Stimulated activated CD8-positive, alpha-beta memory T cell treated with anti-CD3 and anti-CD28 coated beads, Interleukin-15, amount 100 ng/mL, for 24 hours (primary cell): ENCODE measurements at places on chromosomes 1 and 21.

GRCh38 chr1:236864996-236865817 is 70.1 kb downstream of the MTR start:
- DNase-seq, result no peak

DNA sequence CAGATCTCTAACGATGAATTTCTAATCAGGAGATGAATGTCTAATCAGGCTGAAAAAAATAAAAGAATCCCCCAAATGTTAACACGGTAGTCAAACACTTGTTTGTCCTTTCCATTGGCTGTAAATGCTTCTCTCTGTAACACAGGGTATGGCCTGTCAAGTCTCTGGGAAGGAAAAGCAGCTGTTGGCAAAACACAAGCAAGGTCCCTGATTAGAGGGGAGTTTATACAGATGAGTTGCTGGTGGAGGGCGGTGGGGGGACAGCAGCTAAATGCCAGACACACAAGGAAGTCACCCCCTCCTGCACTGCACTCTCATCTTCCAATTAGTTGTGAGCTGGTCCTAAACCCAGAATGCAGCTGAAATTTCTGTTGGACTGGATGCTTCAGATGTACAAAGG is 51.0 kb downstream of the PGBD5 start:
- no peak for DNase-seq

GRCh38 chr21:17901458-17902079 is 82.4 kb upstream of the C21orf91 start:
- DNase-seq, result no peak

GRCh38 chr1:184210862-184211261 is 159.3 kb downstream of the TSEN15 start:
- DNase-seq, result no peak

DNA sequence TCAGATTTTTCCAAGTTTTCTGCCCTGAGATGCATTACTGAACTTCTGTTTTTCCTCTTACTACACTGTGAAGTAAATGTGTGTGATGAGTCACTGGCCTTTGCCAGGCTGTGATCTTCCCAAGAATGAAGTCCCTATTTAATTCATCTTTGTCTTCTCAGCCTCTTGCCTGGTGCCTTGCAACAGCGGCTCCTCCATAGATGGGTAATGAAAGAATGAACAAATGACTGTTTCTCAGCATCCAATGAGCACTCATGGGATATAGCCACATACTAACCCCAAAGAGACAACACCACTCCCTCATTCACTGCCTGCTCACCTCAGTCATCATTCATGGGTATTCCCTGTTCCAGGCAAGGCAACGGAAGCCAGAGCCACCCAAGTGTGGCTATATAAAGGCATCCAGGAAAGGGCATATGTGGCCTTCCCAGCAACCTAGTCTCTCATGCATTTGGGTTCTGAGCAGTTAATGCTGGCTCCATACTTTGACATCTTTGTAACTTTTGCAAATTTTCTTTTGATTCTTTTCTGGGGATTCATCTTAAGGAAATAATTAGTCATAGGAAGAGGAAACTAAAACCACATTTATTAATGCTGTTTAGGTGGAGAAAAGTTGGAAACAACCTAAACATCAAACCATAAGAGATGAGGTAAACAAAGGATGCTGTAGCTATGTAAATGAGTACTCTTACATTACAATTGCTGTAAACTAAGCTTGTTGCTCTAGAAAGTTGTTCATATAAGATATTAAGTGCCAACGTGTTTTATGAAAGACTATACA is 71.9 kb downstream of the HIVEP3 start:
- no peak for DNase-seq

GRCh38 chr1:24373710-24374109 is 39.9 kb downstream of the STPG1 start:
- DNase-seq, result no peak

- DNase-seq, result no peak
Measured at GRCh38 chr1:94819238-94819944, 766 bp upstream of the SLC44A3 start.

- no peak for DNase-seq
Measured at GRCh38 chr1:191690931-191691330, 467.3 kb upstream of the RGS18 start.

GRCh38 chr1:153357853-153358690 is at the start of gene S100A9:
Gene S100A9, plus strand, starts transcription at chr1:153357854. Its CDS starts 430 bp downstream, at chr1:153358284.
- no peak for DNase-seq

- DNase-seq, result no peak
Measured at GRCh38 chr1:86263101-86263500, 106.5 kb upstream of the COL24A1 start.

DNA sequence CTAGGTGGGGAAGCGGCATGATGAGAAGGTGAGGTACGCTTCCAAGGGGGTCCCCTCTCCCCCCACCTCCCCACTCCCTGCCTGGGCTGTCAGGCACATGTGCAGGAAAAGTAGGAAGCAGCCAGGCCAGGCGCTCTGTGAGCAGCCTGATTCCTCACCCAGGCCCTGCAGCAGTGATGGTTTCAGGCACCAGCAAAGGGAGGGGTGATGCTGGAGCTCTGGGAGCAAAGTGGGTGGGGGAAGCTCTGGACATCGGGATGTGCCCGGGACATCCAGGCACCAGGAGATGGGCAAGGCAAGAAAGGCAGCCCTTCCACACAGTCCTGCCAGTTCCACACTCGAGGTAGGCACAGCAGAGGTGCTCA is 106.1 kb downstream of the CRYAA start:
- no peak for DNase-seq

DNA sequence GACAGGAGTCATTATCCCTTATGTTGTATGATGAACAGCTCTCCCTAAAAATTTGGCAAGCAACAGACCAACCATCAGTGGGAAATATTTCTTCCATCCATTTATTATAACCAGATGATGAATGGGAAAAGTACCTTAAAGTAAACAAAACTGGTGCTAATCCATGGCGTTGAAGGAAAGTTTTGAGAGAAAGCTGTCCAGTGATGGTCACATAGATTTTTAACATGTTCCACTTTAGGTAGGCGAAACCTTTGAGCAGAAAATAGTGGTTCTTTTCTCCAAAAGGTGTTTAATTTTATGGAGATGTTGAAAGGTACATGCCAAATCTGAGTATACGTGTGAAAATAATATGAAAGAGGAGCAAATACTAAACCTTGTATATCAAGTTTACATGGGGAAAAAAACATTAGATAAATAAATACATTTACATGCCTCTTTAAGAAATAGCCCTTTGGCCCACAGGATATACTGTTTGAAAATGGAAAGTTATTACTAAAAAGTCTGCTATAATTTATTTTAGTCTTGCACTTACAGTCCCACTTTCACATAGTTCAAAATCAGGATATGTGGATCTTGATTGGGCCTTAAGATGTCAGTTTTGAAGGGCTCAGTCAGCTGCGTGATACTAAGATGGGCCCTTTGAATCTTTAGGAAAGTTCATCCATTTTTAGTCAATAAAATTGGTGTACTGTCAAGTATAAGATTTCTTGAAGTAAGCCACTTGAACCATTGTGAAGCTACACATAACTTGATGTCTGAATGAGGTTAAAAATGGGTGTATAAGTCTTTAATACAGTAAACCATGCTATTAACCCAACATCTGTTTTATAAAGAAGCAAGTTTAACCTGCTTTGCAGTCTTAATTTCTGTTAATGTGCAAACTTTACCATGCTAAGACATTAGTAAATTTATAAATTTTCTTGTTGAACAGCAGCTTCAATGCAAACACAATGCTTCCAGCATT is 10.5 kb downstream of the RPL5 start:
- DNase-seq, result no peak

DNA sequence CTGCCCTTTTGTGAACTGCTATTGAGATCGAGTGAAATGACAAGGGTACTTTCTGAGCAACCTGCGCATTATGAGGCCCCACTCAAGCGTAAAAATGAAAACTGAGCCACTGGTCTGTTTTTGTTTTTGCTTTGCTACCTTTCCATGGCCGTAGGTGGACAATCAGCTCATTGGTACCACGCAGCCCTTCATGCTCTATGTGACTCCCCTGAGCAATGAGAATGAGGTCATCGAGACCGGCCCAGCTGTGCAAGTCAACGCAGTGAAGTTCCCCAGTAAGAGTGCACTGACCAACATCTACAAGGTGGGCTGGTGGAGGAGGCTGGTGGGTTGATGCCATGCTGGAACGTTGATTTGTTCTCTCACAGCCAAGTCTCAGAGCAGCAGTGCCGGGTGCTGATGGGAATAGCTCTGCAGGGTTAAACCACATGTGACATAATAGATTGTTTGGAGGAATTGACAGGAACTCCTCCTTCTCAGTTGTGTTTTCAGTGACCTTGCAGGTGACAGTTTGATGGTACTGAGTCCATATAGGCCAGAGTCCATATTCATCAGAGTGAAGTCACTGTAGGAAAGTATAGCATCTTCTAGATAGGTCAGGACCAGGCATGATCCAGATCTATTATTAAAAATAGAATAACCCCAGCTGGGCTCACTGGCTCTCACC is 170.3 kb downstream of the VPS13D start:
- no peak for DNase-seq

DNA sequence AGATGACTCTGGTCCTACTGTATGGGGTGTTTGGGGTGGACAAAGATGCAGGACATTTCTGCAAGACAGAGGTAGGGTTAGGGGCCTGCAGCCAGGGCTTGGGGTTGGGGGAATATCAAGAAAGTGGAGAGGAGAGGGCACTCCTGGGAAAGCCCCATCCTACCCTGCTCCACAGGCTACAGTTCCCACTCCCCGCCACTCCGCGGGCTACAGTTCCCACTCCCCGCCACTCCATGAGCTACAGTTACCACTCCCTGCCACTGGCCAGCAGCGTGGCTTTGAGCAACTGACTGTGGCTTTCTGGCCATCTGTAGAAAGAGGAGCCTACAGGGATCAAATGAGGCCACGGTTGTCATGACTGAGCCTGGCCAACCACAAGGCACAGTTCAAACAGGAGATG is 93.8 kb upstream of the GRIK3 start:
- DNase-seq, result no peak

GRCh38 chr1:100565937-100566699 is 28.2 kb downstream of the GPR88 start:
- DNase-seq, result no peak

GRCh38 chr21:36889401-36889800 is 77.1 kb downstream of the HLCS start:
- no peak for DNase-seq

- no peak for DNase-seq
Measured at GRCh38 chr1:54845772-54846171, 41.2 kb downstream of the DHCR24 start.

GRCh38 chr1:197924516-197925123 is 7.4 kb downstream of the LHX9 start:
- DNase-seq, result no peak

DNA sequence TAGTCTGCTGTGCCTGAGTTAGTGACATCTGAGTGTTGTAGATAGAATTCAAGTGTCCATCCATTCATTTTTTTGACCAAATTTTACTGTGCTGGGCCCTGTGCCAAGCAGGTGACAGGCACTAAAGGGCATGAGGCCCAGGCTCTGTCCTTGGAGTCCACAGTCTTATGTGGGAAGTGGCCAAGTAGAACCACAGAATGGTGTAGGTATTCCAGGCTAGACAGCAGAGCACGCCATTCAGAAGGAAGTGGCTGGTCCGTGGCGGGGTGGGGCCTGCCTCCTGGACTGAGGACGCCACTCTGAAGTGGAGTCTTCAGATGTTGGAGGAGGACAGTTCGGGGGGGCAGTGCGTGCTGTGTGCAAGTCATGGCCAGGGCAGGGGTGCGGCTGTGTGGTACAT is 68.9 kb upstream of the ACTL8 start:
- DNase-seq, result no peak

DNA sequence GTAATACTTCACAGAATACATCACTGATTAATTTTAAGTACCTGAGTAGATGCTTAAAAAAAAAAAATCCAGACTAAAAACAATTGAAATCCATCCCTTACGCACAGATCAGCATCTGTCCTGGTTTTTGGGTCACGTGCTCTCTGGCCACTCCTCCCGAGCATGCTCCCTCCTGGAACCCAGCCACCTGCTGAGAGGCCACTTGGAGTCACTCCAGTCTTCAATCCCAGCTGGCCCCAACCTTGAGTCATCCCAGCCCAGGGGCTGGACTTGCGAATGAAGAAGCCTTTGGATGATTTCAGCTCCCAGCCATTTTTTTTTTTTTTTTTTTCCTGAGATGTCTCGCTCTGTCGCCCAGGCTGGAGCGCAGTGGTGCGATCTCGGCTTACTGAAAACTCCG is 8.9 kb downstream of the MAP1LC3C start:
- no peak for DNase-seq

DNA sequence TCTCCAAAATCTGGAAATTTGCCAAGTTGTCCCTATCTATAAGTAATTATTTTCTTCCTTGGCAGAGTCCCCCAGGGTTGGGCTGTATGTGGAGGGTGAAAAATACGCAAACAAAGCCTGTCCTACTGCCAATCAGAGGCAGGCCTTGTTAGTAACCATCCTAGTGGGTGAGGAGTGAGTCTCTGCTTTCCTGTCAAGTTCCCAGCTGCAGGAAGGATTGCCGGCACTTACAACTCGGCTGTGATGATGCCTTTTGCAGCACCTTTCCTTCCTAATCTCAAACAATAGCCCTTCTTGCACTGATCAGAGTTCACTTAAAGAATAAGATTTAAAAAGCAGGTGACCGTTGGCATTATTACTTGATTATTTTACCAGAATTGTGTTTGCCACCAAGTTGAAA is 31.3 kb upstream of the FGGY start:
- no peak for DNase-seq

DNA sequence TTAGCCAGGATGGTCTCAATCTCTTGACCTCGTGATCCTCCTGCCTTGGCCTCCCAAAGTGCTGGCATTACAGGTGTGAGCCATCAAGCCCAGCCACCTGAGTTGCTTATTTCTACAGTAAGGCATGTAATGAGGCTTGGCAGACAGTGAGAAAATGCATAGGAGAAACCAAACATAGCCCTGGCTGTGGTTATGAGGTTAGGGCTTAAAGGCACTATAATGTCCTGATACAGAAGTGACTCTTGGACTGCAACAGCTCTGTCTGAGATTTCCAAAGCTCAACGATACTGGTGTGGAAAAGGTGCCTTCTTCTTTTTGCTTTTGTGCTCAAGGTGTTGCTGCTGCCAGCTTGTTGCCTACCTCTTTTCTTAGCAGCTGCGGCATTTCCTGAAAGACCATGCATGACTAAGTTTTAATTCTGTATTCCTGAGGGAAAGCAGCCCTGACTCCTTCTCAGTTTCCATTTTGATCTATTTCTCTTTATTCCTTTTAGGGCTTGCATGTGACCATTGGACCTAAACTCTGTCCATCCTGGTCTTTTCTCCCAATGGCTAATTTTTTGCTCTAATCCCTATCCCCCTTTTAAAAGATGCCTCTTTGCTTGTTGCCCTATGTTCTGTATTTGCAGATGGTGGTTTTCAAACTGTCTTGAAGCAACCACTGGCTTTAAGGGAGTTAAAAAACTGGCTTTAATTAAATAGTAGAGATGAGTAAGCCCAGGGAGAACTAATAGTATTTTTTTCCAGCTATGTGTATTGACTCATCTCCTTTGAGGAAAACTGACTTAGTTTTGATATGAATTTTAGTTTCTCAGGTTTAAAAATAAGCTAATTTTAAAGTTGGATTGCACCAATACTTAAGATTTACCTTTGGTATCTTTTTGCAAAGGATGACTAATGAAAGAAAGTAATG is 70.3 kb downstream of the KIF1B start:
- no peak for DNase-seq

- DNase-seq, result no peak
Measured at GRCh38 chr1:182460550-182460951, 10.6 kb downstream of the RGSL1 start.

GRCh38 chr1:244180256-244180655 is 129.2 kb downstream of the ZBTB18 start:
- no peak for DNase-seq

- no peak for DNase-seq
Measured at GRCh38 chr1:68010543-68010942, 39.9 kb downstream of the DIRAS3 start.
